ENCODE measurements at places on chromosomes 5 and 9.

GRCh38 chr9:137367506-137368430, 55.2 kb downstream of the EXD3 start:
- DNase-seq, result peak; percentile 25

DNA sequence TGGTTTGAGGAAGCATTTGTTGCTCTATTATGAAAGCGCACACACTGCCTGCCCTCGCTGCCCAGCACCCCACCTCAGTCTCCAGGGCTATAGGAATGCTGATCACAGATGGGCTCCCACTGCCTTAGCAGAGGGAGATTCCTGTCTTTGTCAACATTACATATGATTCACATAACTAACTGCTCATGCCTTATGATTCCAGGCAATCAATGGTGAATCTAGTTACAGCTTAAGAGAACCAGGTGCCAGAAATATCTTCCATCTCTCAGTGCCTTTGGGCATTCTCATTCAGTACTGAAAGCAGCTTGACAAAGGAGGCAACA, 458.9 kb upstream of the C9orf72 start:
- DNase-seq, result no peak

GRCh38 chr9:82588301-82589180, 474.4 kb downstream of the RASEF start:
- no peak for DNase-seq

GRCh38 chr5:163642904-163643303, 137.5 kb downstream of the MAT2B start:
- no peak for DNase-seq

DNA sequence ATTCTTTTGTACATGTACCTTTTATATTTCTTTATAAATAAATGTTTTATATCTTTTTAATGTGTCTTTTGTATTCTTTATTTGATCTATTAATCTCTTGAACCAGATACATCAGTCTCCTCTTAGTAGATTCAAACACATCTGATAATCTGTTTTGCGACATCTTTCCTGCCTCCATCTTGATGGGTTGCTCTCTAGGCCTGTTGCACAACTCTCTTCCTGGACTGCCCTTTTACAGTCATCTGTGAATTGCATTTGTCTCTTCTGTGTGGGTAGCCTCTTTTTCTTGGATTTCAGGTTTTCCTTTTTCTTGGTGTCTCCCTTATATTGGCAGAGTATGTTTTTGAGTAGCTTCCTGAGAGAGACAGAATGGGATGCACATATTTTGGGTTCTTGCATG, 6.2 kb downstream of the ZFYVE16 start:
- DNase-seq, result no peak

Measured in dorsolateral prefrontal cortex (tissue), 122 donors.